ENCODE measurements at places on chromosomes 7 and 10.

- DNase-seq, result no peak
Measured at GRCh38 chr7:129719980-129720732, 108.6 kb downstream of the NRF1 start.

- no peak for DNase-seq
Measured at GRCh38 chr10:44870031-44870430, 41.1 kb upstream of the TMEM72 start.

DNA sequence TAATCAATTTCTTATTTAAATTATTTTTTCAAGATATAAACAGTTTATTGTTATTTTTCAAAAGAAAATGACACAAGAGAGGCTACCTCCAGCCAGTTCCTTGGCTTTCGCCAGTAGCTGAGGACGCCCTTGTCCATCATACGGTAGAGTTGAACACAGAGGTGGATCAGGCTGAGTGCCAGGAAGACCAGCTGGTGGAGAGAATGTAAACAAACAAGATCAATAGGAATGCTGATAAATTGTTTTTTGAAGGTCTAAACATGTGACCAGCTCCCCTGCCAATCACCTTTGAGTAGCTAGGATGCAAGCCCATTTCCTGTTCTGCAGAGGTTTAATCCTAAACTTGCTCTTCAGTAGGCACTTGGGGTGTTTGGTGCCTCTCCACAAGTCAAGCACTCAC lies 138.9 kb downstream of the PKD1L1 start:
- no peak for DNase-seq

DNA sequence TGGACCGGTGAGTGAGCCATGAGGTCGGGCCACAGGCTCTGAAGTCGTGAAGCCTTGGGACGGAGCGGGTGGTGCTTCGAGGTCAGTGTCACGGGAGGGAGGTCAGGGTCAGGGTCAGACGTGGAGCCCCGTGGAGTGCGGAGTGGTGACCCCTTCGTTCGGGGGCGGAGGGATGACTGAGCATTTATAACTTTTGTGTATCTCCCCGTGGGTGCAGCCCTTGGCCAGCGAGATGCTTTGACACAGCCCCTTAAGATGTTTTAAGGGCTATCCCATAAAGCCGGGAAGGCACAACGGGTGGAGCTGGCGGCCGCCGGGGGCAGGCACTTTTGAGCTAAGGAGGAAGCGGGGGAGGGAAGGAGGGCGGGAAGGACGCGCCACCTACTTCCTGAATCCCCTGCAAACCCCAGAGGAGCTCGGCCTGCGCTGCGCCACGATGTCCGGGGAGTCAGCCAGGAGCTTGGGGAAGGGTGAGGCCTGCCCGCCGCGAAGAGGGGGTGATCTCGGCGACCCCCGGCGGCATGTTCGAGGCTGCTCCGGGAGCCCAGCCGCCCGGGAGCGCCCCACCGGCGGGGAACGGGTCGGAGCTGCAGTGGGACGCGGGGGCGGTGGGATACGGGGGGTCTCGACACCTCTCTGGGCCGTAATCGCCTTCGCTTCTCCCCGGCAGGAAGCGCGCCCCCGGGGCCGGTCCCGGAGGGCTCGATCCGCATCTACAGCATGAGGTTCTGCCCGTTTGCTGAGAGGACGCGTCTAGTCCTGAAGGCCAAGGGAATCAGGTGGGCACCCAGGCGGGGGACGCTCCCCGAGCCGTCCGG lies at the start of gene GSTO1:
Gene GSTO1, plus strand, starts transcription at position 400 of the 818 bp plus-strand sequence. Its CDS starts 37 bp downstream, at position 437.
- DNase-seq, result peak; percentile 76

DNA sequence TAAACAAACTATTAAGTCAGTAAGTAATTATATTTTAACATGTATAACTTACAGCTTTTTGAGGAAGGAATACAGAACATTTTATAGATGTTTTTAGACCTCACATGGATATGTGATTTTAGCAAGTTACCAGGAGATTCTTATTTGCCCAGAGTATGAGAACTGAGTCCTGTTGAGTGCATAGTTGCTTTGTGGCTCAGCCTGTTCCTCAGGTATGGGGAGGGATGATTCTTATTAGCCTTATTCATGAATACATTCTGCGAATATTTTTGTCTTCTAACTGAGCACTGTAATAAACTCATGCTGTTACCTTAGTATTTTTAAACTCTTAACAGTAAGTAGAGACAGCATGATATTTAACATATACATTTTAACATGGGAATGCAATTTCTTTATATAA lies 17.9 kb downstream of the BTAF1 start:
- DNase-seq, result no peak

GRCh38 chr10:13930120-13930519 lies 343.4 kb downstream of the PRPF18 start:
- no peak for DNase-seq

DNA sequence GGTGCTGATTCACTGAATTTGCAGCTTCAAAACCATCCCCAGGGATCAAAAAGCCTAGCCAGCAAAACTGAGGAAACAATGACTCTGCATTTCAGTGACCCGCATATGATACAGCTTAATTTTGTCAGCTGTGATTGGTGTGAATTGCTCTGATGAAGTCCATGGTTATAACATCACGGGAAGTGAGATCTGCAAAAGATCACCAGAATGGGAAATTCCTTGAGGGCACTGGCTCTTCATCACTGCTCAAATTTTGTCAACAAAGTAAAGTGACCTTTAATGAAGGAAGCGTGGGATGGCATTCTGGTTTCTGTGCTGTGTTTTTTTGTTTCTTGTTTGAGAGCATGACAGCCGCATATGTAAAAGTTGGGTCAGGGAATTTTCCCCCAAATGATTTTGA lies 745.9 kb downstream of the GATA3 start:
- no peak for DNase-seq

GRCh38 chr7:148515728-148516695 lies 74.6 kb upstream of the C7orf33 start:
- DNase-seq, result peak; percentile 54

DNA sequence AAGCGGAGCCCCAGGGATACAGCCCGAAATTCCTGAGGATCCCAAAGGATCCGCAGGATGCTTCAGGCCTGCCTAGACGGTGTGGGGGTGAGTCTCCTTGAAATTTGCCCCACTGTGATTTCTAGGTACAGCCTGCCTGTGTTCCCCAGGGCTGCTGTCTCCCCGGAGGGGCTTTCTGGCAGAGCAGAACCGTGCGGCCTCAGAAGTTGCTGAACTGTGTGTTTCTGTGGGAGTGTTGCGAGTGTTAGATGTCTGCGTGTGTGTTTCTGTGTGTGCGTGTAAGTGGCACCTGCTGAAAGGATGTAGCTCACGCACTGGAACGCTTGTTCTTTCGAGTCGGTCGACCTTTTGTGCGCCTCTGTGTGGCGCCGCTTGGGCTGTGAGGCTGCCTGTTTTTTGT lies 27.8 kb upstream of the ZNF273 start:
- no peak for DNase-seq

DNA sequence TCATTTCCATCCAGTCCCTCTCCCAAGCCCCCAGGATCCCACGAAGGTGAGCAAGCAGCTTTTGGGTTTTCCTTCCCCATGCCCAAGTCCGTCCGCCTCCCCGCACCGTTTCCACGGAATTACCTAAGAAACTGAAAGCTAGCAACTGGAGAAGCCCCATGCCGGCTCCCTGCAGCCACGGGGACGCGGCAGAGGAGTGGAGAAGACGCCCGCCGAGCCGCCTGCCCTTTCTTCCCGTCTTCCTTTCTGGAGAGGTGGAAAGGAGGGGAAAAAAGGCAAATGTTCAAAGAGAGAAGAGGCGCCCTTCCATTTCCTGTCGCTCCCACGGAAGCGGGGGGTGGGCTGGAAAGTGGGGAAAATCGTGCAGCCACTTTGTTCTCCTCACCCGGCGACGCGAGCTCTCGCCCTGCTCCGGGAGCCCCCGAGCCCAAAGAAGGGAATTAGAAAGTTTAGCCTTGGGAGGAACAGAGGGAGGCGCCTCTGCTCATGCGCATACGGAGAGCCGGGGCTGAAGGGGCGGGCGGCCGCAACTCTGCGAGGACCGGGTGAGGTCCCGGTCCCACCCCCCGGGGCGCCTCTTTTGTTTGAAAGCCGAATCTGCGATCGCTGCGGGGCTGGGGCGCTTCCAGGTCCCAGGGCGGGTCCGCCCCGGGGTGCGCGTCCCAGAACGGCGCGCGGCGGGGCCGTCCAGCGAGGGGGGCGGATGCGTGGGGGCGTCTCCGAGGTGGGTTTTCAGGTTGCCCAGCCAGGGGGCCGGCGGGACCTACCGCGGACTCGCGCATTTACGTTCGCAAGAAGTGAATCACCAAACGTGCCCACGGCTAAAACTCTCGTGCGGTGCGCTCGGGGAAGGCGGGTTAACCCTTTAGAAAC lies at the start of gene LAMB1:
Gene LAMB1, minus strand, starts transcription at position 436 of the 873 bp plus-strand sequence. Its CDS starts 276 bp downstream, at position 160.
- peak; percentile 77 for DNase-seq

DNA sequence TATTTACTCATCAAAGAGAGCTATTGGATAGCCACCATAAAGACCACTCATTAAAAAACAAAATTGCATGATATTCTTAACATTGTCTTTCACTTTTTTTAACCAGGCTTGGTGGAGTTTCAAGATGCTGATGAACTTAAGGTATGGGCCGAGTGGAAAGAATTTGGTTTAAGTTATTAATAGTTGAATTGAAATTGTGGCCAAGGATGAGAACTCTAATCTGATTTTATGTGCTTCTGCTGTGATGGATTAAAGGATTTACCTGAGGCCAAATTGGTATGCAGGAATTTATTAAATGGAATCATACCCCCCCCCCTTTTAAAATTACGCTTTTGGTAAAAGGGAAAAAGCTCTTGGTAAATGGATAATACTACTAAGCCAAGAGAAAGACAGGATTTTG lies 33.8 kb upstream of the TOMM7 start:
- DNase-seq, result no peak

GRCh38 chr7:70215491-70215890 lies 617.2 kb downstream of the AUTS2 start:
- peak; percentile 70 for DNase-seq

- DNase-seq, result no peak
Measured at GRCh38 chr7:69020536-69020935, 577.7 kb upstream of the AUTS2 start.

DNA sequence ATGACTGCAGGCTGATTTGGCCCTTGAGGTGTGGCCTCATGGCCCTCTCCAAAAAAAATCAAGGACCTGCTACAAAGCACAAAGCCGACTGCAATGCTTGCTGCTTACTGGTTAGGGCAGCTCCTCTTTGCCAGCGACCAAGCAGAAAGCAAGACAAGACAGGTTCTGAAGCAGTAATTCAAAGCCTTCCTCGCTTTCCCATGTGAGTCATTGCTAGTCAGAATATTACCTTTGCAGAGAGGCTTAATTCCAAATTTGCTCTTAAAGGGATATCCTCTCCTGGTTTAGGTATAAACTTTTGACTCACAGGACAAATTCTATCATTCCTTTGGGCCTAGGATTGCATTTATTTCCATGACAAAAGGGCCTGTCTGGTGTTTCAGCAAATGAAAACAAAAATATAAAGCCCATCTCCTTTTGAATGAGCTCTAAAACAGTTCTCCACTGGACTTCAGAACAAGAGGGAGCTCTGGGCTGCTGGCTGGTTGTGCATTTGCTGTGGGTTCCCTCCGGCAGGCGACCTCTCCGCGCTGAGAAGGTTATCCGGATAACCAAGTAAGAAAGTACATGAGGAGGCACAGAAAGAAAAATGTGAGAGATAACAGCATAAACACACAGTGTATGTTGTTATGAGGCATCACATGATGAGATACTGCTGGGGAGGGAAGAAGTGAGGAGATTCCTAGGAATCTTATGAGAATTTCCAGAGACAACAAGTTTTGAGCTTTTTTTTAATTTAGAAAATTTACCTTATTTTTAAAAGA lies 90.8 kb downstream of the EGFR start:
- peak; percentile 95 for DNase-seq

- DNase-seq, result no peak
Measured at GRCh38 chr7:159144758-159145489, at the start of gene VIPR2. VIPR2 (minus strand) TSS chr7:159144867; CDS start chr7:159144771, 96 bp downstream.

DNA sequence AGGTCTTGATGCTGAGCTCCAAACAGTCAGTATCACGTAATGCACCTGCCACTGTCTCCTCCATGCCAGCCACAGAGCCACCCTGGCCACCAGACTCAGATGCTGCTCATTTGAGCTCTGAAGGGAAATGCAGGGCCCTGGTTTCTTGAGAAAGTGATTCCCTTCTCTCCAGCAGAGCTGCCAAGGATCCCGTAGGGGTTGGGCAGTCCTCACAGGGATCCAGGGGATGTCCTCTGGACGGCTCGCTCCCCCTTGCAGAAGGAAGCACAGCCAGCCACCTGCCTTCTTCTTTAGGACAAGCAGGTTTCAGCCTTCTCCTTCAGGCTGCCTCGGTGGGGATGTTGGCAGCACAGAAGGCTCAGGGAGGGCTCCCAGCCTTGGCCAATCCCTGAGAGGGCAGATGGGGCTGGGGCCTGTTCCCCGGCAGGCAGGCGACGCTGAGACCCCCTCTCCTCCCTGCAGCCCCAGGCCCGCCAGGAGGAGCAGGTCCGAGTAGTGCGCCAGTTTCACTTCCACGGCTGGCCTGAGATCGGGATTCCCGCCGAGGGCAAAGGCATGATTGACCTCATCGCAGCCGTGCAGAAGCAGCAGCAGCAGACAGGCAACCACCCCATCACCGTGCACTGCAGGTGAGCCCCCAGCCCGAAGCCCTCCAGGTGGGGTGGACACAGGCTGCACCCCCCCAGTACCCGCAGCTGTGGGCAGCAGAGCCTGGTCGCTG lies 48.9 kb downstream of the MKI67 start:
- DNase-seq, result no peak

DNA sequence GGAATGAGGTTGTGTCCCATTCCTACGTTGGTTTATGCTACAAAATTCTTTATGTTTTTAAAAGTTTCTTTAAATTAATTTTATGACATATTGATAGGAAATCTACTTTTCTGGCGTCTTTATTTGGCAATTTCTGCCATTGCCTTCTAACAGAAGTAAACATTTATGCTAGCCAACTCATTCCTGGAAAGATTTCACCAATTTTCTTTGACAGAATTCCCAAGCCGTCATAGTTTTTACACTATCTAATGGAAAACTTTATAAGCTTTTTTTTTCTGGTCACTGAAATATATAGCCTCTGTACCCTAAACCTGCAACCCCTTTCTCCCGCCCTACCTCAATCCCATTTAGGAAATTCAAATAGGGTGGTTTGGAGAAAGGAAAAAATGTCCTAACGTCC lies 6.1 kb upstream of the TCAF1 start:
- no peak for DNase-seq

GRCh38 chr10:3887885-3888476 lies 103.0 kb upstream of the KLF6 start:
- peak; percentile 87 for DNase-seq

GRCh38 chr7:106595922-106596321 lies 65.0 kb downstream of the CCDC71L start:
- DNase-seq, result no peak

- peak; percentile 94 for DNase-seq
Measured at GRCh38 chr7:68176974-68177373, 1180.3 kb downstream of the TYW1 start.

DNA sequence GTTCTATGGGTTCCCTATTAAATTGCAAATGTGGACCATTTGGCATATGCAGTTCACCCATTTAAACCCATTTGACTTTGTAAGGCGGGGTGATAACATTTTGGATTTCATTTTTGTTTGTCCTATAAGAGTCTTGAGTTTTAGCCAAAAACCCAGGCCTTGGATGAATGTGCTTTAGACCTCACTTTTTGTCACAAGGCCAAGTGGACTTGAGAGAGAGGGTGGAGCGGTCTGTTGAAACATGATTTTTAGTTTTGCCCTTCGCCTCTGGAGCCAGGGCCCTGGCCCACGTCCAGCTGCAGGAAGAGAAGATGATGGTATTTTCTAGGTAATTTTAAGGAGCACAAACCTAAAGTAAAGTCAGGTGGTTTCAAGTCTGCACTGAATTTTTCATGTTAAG lies 260.1 kb downstream of the SLC25A13 start:
- no peak for DNase-seq
